ENCODE measurements at places on chromosomes 13 and 19.

DNA sequence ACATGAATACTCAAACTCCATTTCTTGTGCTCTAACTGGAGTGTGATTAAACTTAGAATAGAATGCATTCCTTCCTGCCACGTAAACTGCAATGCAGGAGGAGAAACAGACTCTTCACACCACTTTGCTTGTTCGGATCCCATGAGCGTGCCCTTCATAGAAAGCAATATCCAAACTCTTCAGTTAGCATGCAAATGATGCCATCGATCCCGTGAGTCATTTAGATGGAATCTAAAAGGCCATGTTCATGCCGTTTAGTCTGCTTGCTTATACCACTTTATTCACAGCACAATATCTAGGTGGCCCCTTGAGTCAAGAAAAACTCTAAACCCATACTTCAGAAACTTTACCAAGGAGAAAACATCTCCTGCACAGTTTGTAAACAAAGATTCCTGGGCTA is 225.8 kb downstream of the OXGR1 start:
- DNase-seq, result no peak

GRCh38 chr13:113604186-113604585 is 19.6 kb downstream of the TFDP1 start:
- DNase-seq, result no peak

GRCh38 chr13:90287521-90287920 is 1060.0 kb upstream of the MIR17HG start:
- no peak for DNase-seq

GRCh38 chr19:39953915-39954314 is 17.1 kb upstream of the PSMC4 start:
- no peak for DNase-seq

GRCh38 chr19:42249149-42249750 is 5.7 kb downstream of the ERF start:
- DNase-seq, result no peak

GRCh38 chr19:9130965-9131364 is 4.2 kb upstream of the OR7G3 start:
- DNase-seq, result no peak

DNA sequence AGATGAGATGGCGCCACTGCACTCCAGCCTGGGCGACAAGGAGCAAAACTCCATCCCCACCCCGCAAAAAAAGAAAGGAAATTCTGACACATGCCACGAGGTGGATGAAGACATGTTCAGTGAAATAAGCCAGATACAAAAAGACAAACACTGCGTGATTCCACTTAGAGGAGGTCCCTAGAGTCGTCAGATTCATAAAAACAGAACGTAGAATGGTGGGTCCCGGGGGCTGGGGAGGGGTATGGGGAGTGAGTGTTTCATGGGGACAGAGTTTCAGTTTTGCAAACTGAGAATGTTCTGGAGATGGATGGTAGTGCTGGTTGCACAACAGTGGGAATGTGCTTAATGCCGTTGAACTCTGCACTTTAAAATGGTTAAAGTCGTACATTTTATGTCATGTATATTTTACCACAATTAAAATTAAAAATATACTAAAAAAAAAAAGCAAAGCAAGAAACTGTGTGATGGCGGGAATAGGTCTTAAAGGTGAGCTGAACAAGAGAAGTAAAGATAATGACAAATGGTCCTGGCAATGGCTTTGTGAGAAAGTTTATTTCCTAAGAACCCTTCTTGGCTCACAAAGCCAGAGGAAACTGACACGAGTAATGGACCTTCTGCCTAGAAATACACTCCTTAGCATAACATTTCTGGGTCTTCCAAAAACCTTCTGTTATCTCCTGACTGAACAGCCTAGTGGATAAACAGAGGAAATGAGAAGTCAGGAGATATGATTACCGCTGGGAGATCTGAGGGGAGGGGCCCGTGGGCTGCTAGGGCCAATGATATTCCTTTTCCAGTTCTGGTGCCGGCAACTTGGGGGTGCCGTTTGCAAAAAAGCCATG is 4.2 kb upstream of the SPC24 start:
- no peak for DNase-seq
